ENCODE measurements at places on chromosomes 4 and X. TPM values are rescaled to one million over a fixed set of nuclear protein-coding genes. Genes with fewer than 3 reads are reported as not detected.

Gene SUV39H1
- total RNA-seq: 9.2 TPM

Gene MSANTD1
- 0.29 TPM for total RNA-seq

Gene FGF5
- total RNA-seq: not detected

Gene PDHA1
- 87.2 TPM for total RNA-seq

Gene CT45A3
- total RNA-seq: not detected

Gene PHKA2
- 15.3 TPM for total RNA-seq

Gene NRK
- total RNA-seq: not detected

Gene AKAP14
- not detected for total RNA-seq

Gene MAMLD1
- 3.2 TPM for total RNA-seq

DNA sequence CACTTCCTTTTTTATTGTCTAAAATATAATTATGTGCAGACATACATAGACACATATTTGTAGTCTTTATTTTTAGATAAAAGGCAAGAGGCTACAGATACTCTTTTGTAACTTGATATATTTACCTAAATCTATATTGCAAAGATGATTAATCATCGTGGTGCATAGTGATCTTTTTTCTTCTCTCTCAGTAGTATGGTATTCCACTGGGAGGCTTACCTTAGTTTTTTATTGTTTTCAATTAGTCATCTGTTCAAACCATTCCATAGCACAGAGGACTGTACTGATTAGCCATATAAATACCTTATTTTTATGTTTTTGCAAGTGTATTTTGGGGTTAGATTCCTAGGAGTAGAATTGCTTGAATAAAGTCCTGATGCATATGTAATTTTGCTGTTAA lies 619.7 kb downstream of the GRXCR1 start:
- no peak for DNase-seq

- no peak for DNase-seq
Observed at GRCh38 chrX:55357236-55357635, 92.5 kb upstream of the PAGE3 start.

DNA sequence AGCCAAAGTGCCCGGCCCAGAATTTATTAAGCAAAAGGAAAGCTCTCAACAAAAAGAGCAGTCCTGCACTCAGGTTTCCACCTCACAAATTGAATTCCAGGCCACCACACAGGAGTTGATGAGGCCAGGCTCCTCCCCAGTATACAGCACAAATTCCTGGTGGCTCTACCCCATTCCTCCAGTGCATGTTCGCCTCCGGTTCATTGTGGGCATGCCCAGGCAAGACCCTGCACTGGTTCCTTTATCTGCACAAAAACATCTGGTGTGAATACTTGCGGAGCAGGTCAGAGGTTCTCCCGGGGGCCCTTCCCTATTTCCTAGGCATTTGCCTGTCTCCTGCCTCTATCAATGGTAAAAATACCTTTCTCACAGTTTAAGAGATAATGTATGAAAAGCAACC lies 195.2 kb upstream of the ANXA10 start:
- DNase-seq: no peak

DNA sequence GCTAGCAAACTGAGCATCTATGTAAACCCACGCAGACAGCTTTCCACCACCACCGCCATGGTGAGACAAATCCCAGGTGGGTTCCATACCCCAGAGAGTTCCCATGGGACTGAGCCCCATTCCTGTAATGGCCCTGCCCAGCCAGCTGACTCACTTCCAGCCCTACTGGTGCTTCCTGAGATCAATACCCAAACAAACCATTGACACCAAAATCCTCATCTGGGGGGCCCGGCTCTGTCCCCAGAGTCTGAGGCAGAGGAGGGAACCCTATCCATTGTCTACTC lies 30.1 kb upstream of the JAKMIP1 start:
- DNase-seq: no peak

- no peak for DNase-seq
Observed at GRCh38 chrX:72306851-72307645, 1.3 kb upstream of the CITED1 start.

DNA sequence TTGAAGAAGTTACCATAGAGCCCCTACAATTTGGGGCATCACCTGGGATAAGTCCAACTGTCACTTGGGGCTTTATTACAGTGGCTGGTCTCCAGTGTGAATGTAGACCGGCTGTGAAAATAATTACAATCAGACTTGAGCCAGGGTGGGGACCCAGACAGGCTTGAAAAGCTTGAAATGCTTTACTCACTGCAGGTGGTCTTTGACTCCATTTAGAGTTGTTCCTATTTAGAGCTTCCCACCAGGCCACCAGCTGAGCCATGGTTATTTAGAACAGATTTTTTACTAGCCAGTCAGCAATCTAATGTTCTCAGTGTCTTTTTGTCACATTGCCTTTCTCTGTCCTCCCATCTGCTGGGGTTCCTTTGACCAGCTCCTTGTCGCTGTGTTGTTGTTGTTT lies 5.7 kb downstream of the ARHGAP10 start:
- no peak for DNase-seq

DNA sequence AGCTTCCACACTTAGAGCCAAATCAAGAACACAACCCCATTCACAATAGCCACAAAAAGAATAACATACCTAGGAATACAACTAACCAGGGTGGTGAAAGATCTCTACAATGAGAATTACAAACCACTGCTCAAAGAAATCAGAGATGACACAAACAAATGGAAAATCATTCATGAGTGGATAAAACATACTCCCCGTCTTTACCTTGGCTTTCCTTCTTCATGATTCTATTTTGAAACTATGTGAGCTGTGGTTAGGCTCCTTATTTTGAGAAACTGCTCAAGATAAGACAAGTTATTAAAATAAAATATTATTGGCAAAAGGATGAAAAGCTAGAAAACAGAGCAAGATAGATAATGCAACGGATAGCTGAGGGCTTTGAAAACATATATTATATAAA lies 598.1 kb upstream of the FAT1 start:
- DNase-seq: no peak

DNA sequence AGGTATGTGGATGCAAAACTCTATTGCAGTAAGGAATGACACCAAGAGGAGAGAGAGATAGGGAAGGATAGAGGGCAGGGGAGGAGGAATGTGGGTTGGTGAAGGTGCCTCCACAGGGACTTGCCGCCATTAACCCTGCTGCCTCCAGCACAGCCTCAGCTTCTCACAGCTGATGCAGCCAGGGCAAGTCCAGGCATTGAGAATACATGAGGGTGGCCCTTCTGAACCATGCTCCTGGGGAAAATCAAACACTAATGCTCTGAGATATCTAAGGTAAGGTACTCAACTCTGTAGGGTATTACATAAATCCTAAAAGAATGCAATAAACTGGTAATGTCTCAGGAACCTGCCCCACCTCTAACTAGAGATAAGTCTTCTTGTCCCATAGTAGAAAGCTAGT lies 28.7 kb downstream of the UGT2B7 start:
- no peak for DNase-seq

- no peak for DNase-seq
Observed at GRCh38 chr4:119014658-119015057, 121.0 kb upstream of the MYOZ2 start.

All from lower leg skin (tissue), 4 donors.